ENCODE measurements at places on chromosomes 6 and 20. TPM values are rescaled to one million over a fixed set of nuclear protein-coding genes. Genes with fewer than 3 reads are reported as not detected.

GRCh38 chr6:33390767-33391277, 801 bp upstream of the KIFC1 start:
- DNase-seq = no peak

DNA sequence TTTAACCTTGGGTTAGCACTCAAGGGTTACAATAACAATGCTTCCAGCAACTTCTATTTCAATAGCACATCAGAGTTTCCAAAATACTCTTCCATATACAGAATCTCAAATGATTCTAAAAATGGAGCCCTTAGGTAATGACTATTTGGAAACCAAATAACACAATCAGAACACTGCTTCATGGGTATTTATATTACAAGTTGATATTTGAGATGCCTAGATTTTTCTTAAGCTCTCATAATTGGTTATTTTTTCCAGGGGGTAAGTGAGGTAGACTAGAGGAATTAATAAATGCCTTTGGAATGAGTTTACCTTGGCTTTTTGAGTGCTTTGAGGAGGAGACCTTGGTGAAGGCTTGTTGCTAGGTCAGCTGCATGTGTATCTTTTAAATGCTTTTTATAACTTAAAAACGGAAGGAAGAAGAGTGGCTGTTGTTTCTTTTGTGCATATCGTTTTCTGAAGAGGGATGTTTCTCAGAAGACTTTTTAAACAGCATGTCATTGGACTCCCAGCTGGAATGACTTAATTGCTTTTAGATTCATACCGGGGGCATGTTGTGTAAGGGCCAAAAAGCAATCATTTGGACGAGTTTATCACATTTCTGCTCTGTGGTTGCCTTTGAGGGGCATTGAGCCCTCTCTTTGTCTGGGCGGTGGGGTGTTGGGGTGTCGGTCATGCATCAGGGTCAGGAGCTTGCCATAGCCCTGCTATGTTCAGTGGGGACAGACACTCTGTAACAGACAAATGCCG, 186.0 kb downstream of the DTNBP1 start:
- DNase-seq = no peak

DNA sequence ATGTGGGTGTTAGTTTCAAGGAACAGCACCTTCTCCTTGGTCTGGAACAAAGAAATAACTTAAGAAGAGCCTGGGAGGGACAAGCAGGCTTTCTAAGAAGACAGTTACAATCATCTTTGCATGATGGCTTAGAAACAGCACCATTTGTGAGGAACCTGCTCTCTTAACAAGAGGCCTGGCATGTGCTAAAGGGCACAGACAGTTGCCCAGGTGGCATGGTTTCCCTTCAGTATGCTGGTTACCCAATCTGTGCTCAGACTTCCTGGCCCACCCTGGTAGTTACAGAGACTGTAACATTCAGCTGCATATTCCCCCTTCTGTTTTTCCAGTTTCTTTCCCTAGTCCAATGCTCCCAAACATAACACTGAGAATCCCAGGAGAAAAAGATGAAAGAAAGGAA, 84.0 kb downstream of the CHD6 start:
- DNase-seq = no peak

- no peak for DNase-seq
Measured at GRCh38 chr20:36815454-36816091, 42.0 kb upstream of the DSN1 start.

GRCh38 chr6:18672852-18673251, 285.7 kb downstream of the RNF144B start:
- no peak for DNase-seq

MEP1A gene
- total RNA-seq = not detected

BMP6 gene
- 3.6 TPM for total RNA-seq

ALDH8A1 gene
- 174 TPM for total RNA-seq

Measured in left lobe of liver (tissue), 2 donors.